ENCODE measurements at places on chromosomes 16 and 17. TPM values are rescaled to one million over a fixed set of nuclear protein-coding genes. Genes with fewer than 3 reads are reported as not detected.

DNA sequence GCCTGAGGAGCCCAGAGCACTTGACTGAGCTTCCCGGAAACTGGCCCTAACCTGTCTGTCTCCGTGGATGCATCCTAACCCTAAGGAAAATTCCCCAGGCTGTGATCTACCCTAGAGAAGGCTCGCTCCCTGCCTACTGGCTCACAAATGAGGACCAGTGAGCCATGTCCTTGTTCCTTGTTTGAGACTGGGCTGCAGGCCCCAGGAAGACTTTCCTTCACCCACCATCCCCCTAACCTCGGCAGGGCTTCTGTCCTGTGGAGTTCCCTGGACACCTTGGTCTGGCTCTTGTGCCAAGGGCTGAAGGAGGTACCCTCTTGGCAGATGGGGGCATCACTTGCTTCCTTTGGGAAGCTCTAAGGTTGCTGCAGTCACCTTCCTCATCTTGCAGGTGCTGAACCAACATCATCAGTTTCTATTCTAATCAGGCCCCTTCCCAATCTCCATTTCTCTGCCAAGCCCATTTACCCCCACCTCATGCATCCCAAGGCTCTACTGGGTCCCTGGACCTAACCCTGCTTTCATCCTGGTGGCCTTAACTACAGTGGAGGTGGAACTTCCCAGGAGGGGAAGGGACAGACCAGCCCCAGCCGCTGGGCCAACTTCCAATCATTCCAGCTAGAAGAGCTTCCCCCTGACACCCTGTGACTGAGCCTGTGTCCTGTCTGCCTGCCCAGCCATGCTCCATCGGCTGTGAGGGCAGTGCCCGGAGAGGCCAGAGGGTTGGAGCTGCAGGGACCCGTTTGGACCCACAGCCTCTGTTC is 12.4 kb downstream of the RNF40 start:
- no peak for DNase-seq

DNA sequence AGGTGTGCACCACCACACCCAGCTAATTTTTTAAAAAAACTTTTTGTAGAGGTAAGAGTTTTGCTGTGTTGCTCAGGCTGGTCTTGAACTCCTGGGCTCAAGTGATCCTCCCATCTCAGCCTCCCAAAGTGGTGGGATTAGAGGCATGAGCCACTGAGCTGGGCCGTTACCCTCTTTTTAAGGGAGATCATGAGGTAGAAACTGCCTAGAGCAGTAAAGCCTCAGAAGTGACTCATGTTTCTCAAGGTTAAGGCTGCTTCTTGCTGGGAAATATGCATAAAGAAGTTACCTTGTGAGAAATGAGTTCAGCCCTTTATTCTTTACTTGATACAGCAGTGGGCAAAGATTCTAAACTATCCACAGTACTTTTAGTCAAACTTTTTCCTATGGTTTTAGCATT is 38.2 kb downstream of the GRB2 start:
- DNase-seq: no peak

DNA sequence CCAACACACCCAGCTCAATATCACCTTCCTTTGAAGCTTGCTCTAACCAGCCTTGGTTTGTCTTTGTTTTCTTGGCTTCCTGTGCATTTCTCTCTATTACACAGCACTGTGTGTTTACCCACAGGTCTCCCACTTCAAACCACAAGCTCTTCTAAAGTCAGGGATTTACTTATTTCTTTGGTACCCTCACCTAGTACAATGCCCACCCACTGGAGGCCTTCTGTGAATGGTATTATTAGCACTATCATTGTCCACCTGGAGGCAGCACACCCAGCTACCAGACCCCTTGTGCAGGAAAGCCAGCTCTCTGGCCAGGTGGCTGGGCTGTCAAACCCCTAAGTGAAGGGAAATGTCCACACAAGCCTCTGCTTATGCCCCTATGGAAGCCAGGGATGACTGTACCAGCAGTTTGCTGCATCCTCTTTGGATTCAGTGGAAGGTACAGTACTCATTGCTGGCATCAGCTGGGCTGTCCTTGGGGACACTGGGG is 9.4 kb upstream of the TOP2A start:
- no peak for DNase-seq

DNA sequence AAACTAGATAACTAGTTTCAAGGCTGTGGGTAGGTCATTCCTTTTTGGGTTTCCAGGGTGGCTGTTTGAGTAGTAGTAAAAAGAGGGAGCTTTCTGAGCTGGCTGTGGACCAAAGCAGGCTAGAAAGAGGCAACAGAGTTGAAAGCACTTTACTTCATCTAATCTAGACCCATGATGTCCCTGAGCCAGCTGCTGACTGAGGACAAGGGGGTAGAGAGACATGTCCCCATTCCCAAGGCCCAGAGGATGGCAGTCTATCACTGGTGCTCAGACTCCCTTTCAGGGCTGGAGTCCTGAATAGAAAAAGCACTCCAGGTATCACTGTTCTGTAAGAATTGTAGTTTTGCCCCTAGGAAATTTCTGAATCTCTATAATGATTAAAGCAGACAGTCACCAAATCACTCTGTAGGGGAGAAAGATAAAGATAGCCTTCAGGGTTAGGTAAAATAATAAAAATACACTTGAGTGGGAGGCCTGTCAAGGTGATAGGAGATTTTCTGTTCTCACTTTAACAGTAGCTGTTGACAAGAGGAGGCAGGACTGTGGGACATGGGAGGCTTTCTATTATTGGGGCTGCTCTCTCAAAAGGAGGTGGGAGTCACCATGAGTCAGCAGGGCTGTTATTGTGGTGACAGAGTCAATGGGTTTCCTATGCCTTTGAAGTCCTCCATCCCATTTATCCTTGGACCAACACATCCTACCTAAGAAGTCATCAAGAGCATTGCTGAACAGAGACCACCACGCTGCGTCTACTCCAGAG is 190.2 kb upstream of the MPHOSPH6 start:
- DNase-seq: no peak

DNA sequence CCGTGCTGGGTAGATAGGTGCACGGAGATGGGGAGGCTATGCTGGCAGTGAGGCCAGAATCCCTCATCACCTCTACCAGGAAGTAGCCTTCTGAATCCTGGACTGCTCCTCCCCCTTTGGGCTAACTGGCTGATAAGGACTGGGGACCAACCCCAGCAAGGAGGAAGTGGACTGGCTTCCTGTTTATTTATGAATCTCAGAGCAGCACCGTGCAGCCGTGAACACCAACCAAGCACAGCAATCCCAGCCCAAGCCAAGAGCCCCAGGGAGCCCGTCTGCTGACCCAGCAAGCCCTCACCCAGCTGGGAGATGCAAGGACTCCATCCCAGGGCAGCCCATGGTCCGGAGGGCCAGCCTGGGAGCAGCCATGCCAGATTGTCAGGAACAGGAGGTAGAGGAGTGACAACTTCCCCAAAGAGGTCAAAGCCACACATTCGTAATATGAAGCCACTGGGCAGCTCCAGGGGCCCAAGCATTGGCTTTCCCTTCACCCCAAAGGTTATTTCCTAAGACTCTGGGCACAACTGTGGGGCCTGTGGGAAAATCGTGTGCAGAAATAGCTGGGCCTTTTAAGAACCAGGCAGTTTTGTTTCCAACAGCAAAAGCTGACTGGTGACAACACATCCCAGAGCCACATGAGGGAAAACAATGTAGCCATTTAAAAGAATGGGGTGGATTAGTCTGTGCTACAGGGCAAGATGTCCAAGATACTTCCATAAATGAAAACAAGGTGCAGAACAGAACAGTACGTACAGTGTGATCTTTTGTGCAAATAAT is 23.9 kb downstream of the PHB1 start:
- DNase-seq: no peak

GRCh38 chr16:55955424-55955823 is 80.3 kb upstream of the CES5A start:
- no peak for DNase-seq

EVI2B gene
- 14.4 TPM for total RNA-seq

CD79B gene
- total RNA-seq: 6.0 TPM

KCNG4 gene
- not detected for total RNA-seq

PDE6G gene
- not detected for total RNA-seq

TNP2 gene
- total RNA-seq: not detected
